ENCODE measurements at places on chromosomes 1 and 21.

DNA sequence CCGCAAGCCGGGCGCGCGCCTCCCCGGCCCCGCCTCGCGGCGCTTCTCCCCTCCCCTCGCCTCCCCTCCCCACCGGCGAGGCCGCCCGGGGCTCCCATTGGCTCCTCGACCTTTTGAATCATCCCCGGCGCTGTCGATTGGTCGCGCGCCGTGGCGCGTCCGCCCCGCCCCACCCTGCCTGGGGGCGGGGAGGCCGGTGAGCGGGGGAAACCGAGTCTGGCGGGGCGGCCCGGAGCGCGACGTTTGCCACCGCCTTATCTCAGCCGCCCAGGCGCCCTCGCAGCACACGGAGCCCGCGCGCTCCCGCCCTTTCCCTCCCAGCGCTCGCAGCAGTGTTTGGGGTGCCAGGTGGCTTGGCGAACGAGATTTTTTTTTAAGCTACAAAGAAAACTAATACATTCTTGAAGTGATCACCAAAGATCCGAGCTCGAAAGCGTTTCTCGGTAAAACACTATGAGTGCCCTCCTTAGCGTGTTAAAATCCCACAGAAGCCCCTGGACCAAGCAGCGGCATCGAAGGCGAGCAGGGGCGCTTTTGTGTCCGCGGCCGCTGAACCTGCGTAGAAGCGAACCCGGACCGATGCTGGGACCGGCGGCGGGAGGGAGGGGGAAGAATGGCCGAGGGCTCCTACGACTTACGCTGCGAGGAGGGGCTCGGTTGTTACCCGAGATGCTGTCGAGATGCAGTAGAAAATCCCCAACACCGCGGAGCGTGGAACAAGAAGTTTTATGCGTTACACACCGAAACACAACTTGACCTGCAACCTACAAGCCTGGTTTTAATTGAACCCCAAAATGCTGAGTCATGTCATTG is 436 bp upstream of the LBR start:
- peak; percentile 77 for DNase-seq

GRCh38 chr1:18944810-18945209 is 11.7 kb downstream of the IFFO2 start:
- no peak for DNase-seq

- no peak for DNase-seq
These were observed 34.6 kb upstream of the LHX8 start for GRCh38 chr1:75099581-75099980.

DNA sequence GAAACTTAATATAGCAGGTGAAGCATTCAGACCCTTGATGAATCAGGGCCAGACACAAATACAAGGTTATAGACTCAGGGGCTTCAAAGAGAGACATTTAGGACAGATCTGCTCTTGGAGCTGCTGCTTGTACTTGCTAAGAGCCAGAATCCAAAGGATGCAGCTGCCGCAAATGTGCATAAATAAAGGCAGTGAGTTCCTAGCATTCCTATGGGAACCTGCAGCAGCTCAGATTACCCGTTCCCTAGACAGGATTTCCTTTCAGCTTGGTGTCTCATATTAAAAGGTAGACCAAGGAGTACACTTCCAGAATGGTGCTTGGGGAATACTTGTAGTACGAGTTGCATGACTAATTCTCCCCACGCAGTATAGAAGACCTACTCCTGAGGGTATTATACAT is 9.7 kb upstream of the LRRC53 start:
- no peak for DNase-seq

GRCh38 chr1:184755226-184756065 is 788 bp upstream of the EDEM3 start:
- DNase-seq, result no peak

- no peak for DNase-seq
These were observed at the start of gene C1orf116 for GRCh38 chr1:207032528-207033017. Gene C1orf116 (minus strand): TSS chr1:207032756. CDS start chr1:207027598, 5,158 bp downstream.

DNA sequence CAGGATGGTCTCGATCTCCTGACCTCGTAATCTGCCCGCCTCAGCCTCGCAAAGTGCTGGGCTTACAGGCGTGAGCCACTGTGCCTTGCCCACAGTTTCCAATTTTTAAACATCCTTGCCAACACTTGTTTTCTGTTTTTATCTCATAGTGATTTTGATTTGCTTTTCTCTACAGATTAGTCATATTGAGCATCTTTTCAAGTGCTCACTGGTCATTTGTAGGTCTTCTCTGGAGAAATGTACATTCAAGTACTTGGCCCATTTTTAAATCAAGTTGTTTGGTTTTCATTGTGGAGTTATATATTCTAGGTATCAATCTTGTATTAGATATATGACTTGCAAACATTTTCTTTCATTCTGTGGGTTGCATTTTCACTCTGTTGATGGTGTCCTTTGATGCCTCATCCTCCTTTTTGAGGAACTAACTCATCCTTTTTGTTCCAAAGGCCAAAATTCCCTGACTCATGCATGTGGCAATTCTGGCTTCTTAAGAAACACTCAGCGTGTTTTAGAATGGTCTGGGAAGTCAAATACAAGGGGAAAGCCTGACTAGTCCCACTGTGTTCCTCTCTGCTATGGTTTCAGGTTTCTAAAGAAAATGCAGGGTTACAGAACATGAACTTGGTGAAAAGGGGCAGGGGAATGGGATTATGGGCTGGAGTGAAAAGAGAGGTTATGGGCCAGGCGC is 37.3 kb downstream of the PTAFR start:
- no peak for DNase-seq

DNA sequence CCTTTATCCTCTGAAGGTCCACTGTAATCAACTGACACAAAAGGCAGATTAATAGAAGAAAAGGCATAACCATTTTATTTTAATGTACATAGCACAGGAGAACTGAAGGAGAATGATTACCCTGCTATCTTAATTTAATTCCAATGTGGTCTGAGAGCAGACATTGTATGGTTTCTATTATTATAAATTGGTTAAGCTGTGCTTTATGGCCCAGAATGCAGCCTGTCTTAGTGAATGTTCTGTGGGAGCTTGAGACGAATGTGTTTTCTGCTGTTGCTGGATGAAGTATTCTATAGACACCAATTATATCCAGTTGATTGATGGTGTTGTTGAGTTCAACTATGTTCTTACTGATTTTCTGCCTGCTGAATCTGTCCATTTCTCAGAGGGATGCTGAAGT is 25.0 kb upstream of the SLC2A1 start:
- DNase-seq, result no peak

All from stimulated activated CD8-positive, alpha-beta memory T cell treated with anti-CD3 and anti-CD28 coated beads, Interleukin-15, amount 100 ng/mL, for 1 hour (primary cell).